ENCODE measurements at places on chromosomes 6 and 20.

GRCh38 chr6:29760328-29760727 lies 37.1 kb downstream of the HLA-F start:
- DNase-seq = no peak

DNA sequence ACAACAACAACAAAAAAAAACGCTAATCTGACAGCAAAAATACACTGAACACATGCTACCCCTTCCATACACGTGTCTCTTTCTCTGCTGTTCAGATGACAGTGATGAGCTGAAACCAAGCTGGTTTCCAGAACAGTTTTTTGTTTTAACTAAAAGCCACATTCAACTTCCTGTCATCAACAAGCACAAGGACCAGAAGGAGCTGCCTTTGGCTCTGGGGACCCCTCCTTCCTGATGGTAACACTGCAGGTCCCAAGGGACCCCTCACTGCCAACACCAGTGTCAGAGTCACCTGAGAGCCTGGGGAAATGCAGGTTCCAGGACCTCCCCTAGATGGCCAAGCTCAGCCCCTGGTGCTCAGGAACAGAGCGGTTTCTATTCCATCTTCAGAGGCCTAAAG lies 6.0 kb downstream of the CST7 start:
- DNase-seq = no peak

- DNase-seq = no peak
These were observed 1.7 kb downstream of the HBS1L start for GRCh38 chr6:135052939-135053338.

DNA sequence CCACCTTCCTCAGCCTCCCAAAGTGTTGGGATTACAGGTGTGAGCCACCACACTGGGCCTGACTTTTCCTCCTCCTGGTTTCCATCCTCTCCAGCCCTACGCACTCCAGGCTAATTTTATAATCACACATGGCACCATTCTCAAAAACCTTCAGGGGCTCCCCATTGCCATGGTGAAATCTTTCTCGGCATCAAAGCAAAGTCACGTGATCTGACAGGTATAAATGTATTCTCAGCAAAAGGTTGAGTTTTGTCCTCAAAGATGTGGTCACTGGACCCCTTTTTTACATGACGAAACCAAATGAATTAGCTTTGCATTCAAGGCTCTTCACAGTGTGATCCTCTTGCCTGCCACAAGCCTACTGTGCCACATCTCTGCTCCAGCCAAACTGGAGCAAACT lies 15.5 kb downstream of the ARMC12 start:
- no peak for DNase-seq

DNA sequence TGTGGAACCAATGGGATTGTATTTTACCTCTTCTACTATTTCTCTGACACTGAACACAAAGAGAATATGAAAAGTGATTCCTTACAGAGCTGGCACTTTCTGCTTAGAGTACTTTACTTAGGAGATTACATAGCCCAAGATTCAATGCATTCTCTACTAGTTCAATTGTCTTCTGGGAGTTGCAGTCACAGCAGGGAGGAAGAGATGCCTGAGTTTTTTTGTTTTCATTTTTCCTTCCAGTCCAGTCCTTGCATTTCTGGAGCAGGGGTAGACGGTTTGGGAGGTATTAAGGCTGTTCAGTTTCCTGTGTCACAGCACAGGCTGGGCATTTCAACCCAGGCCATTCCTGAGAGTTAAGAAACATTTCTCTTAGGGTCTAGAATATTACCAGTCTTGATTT lies 42.0 kb upstream of the SLC2A12 start:
- no peak for DNase-seq

GRCh38 chr6:166344240-166344639 lies 1.9 kb upstream of the SFT2D1 start:
- DNase-seq = no peak

DNA sequence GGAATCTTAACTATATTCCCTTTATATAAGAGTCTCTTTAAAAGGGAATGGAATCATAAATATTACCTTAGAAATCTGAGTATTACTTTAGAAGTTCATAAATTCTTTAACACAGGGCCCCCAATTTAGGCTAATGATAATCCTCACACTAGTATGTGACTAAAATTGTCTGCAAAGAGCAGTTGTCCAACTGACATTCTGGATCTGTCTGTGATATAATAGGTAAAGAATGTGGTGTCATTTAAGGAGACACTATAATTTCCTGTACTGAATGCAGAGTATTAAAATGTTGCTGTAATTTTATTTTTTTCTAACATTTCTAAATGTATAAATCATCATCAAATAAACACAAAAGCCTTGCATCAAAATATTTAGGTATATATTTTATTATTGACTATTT lies 128.5 kb upstream of the DST start:
- no peak for DNase-seq

- DNase-seq = no peak
These were observed 257.6 kb upstream of the IMPG1 start for GRCh38 chr6:76330031-76330430.

DNA sequence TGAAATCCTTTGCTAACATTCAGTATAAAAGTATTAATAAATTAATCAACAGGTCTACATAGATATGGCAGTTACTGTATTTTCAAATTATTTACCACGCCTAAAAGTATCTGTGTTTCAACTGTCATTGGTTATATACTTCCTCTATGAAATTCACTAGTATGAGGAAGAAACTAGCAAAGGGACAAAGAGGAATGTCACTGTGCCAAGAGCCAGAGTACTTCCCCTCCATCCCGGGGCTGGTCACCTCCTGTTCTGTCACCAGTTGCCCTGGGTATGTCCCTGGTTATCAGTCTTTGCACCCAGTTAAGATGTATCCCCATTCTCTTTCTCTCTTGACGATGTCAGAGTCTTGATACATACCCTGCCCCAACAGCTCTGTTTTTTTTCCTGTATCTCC lies 476.8 kb upstream of the SOX4 start:
- DNase-seq = no peak

DNA sequence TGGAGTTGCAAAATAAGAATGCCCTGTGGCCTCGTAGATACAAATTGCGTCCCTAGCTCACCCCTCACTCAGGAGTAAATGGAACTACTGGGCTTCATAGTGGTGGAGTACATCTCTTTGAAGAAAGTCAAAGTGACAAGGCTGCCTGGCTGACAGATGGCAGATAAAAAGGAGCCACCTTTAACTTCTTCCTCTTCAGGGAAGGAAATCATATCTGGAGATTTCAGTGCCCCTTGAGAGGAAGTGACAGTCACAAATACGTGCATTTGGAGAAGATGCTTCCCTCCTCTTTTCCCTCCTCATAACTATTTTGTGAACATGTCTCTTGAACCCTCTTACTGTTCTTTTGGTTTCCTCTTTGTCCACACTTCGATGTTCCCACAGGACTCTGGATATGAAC lies 43.2 kb downstream of the PPP1R3G start:
- no peak for DNase-seq

GRCh38 chr20:32468313-32468640 lies 110.1 kb downstream of the ASXL1 start:
- no peak for DNase-seq

- peak; percentile 37 for DNase-seq
These were observed at the start of gene HLA-F for GRCh38 chr6:29723262-29723665. HLA-F (plus strand) TSS chr6:29723434; CDS start chr6:29723464, 30 bp downstream.

DNA sequence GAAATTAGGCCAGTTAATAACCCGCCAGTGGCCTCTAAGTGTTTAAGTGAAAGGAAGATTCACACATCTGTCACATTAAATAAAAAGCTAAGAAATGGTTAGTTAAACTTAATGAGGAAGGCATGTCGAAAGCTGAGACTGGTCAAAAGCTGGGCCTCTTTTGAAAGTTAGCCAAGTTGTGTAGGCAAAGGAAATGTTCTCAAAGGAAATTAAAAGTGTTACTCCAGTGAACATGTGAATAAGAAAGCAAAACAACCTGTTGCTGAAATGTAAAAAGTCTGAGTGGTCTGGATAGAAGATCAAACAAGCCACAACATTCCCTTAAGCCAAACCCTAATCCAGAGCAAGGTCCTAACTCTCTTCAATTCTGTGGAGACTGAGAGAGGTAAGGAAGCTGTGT lies 10.9 kb upstream of the MTRF1L start:
- no peak for DNase-seq

DNA sequence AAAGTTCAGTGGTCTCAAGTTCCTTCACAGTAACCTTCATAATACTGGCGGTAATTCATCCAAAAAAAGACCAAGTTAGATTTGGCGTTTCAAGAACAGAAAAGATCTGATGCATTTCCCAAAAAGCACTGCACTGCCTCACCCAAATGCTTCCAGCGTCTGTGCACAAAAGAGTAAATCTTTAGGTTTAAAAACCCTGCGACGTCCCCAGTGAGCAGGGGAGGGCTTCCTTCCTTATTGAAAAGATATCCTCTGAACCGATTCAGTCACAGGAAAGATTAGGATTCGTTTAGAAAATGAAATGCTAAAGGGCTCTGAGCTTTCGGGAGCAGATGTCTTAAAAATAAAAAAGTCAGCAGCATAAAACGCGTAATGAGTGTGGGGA lies 654 bp downstream of the TBC1D7 start:
- DNase-seq = no peak

DNA sequence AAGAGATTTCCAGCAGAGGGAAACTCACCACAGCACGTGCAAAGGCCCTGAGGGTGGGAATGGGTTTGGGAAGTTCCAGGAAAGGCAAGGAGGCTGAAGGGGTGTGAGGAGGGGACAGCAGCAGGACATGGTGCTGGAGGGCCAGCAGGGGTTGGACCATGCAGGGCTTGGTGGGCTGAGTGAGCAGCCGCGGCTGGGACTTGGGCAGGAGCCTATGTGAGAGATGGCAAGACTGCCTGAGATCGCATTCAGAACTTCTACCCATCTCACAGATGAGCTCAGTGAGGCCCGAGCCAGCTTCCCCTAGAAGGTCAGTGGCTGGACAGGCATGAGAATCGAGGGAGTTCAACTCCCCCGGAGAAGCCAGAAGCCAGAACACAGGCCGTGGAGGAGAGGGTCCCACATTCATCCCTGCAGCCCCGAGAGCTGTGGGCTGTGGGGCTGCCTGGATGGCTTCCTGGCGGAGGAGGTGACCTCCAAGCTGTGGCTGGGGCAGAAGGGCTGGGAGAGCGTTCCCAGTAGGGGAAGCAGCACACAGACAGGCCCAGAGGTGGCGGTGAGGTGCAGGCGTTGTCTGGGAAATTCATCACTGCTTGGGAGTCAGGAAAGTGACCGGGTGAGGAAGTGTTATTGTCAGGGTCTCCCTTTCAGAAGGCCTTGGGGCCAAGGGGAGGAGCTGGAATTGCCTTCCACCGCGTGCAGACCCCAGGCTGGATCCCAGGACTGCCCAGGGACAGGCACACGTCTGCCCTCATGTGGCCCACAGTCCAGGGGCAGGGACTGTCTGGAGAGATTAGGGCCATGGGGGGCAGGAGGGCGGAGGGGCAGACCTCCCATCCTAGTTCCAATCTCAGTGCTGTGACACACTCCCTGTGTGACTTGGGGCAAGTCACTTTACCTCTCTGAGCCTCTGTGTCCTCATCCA lies 103.8 kb downstream of the CEBPB start:
- no peak for DNase-seq

- no peak for DNase-seq
These were observed 77.9 kb upstream of the NFATC2 start for GRCh38 chr20:51620432-51620831.

Measured in NCI-H526 treated with DMSO at 0.1 percent for 48 hours (cell line).